Mucosa of descending colon (tissue), 3 donors: ENCODE measurements at places on chromosomes 1 and 21. TPM values are rescaled to one million over a fixed set of nuclear protein-coding genes. Genes with fewer than 3 reads are reported as not detected.

DNA sequence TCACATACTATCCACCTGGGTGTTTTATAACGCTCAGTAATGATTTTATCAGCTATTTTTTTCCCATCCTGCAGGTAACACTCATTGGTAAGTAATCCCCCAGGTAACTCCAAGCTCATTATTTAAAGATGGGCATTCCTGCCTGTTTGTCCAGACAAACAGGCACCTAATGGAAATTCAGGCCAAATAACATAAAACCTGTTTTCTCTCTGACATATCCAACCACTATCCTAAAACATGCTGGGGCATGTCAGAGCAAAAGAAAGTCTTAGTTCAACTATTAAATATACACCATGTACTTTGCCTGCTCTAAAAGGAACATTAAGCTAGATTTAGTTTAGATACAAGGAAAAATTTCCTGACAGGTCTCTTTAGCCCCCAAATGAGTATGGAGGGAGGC lies 987.7 kb downstream of the TTLL7 start:
- DNase-seq: no peak

DNA sequence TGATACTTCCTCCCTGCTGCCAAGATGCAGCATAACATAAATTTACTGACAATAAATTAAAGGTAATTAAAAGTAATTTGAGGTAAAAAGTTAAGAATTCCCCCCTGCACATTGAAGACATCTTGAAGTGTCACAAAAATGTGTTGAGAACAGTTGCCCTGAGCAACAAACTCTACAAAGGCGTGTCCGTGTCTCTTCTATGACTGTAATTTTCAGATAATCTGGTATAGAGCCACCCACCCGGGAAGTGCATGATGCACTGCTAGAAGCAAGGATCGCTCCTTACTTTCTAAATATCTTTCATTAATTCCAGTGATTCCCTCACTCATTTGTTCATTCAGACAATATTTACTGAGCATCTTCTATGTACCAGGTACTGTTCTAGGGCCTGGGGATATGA lies 11.0 kb upstream of the CASQ1 start:
- DNase-seq: no peak

DNA sequence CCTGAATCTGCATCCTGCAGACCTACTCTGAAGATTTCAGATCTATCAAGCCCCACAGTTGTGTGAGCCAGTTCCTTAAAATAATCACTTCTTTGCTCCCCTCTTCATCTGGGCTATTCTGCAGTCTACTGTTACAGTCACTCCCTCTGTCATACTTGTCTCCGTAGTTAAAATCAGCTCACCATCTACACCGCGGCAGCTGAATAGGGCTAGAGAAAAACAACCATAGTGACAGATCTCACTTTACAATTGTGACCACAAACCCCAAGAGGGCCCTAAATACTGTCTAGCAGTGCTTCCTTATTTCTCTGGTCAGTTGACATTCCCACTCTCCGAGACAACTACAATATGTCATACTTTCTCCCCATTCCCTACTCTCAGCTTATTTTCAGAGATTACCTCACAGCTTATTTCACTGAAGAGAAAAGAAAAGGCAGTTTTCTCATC lies 12.9 kb downstream of the DESI2 start:
- no peak for DNase-seq

The PGLYRP3 gene
- total RNA-seq: not detected

The NHLH2 gene
- total RNA-seq: not detected
